ENCODE measurements at places on chromosomes 7 and 10. TPM values are rescaled to one million over a fixed set of nuclear protein-coding genes. Genes with fewer than 3 reads are reported as not detected.

The GIGYF1 gene
- total RNA-seq: 15.8 TPM

DNA sequence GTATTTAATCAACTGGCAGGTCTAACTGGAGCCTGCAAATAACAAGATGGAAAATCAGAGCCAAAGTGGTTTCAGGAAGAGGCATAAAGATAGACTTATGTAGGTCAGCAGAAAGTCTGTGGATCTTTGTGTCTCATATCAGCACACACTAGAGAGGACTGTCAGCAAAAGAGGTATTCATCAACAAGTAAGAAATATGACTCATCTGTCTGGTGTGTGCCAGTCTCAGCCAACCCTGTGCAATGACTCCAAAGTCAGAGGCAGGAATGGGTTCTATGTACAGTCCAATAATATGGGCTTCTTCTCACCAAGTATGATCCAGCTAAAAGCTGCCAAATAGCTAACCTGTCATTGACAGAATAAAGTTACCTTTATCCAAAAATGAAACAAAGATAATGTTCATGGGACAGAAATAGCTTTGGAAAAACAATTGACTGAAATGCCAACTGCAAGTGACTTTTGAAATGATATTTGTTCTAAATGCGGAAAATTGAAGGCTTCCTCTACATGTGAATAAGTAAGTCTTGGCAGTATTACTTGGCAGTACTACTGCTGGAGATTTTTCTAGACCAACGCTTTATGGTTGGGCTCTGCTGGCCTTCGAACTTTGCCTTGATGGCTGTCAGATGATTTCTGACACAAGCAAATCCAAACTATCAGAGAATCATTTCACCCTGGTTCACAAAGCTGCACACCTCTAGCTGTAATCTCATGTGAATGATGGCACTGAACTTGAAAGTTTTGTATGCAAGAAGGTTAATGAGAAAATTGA lies 272.3 kb upstream of the SEMA3C start:
- DNase-seq: no peak

The ST8SIA6 gene
- total RNA-seq: 0.79 TPM

The SLC39A12 gene
- total RNA-seq: not detected

GRCh38 chr7:92963566-92963965 lies 127.2 kb upstream of the CDK6 start:
- DNase-seq: no peak

All from pulmonary artery endothelial cell (primary cell).